ENCODE measurements at places on chromosomes 2 and 18. TPM values are rescaled to one million over a fixed set of nuclear protein-coding genes. Genes with fewer than 3 reads are reported as not detected.

RTKN gene
- total RNA-seq: 3.1 TPM

AAK1 gene
- total RNA-seq: 134 TPM

ANKRD44 gene
- total RNA-seq: 141 TPM

SERPINB4 gene
- not detected for total RNA-seq

EPAS1 gene
- 50.8 TPM for total RNA-seq

ST8SIA3 gene
- total RNA-seq: not detected

Measured in activated T-cell treated with anti-CD3 and anti-CD28 coated beads, Interleukin-2, amount 50 U/mL, for 72 hours (primary cell).